ENCODE measurements at places on chromosomes 2 and 18. TPM values are rescaled to one million over a fixed set of nuclear protein-coding genes. Genes with fewer than 3 reads are reported as not detected.

DNA sequence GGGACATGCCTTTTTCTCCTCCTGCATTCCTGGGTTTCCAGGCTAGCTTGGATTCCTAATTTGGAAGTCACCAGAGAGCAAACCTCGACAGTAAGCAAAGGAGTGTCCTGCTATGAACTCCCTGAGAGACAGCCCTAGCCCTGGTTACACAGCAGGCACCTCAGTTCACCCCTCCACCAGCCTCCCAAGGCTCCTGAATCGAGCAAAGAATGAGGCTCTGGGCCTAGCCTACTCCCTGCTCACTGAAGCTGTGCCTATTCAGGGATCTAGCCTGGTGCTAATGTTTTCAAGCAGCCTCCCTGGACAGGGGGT is 66.7 kb upstream of the RMDN2 start:
- DNase-seq = peak; percentile 46

- no peak for DNase-seq
Measured at GRCh38 chr2:201130524-201131186, 14.7 kb downstream of the CFLAR start.

Gene TEX44
- not detected for total RNA-seq

GRCh38 chr2:7773362-7774360 is 856.4 kb downstream of the RNF144A start:
- DNase-seq = no peak

DNA sequence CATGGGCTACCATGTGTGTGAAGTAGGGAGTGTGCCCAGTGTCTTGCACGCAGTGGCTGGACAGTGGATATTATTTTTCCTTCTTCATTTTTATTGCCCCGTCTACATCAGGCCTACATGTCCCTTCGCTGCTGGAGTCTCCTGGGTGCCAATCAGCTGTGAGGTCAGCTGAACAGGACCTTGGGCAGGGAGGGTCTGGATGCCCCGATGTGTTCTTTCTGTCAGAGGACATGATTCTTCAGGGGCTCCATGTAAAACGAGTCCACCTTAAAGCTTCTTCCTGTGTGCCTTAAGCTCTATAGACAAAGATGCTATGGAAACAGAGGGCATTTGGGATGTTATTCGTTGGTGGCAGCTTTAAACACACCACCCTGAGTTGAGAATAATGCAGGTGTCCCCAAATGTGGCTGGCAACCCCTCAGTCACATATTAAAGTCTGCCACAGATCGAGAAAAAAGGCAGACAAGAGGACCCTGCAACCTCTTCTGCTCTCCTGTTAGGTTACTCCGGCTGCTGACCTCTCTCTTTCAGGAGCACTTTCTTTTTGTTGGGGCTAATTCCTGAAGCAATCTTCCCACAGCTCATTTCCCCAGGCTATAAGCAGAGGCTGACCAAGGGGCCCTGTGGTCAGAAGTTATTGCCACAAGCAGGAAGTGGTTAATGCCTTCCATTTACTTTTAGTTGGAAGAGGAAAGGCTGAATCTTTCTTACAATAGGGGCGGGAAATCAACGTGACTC is 20.0 kb downstream of the GREB1 start:
- DNase-seq = no peak

Gene PRSS56
- total RNA-seq = not detected

Gene MPV17
- total RNA-seq = 60.0 TPM

GRCh38 chr2:152499331-152499816 is 164.4 kb downstream of the FMNL2 start:
- no peak for DNase-seq

GRCh38 chr2:10159086-10159485 is 36.5 kb downstream of the RRM2 start:
- DNase-seq = no peak

GRCh38 chr18:56861244-56861643 is 210.1 kb downstream of the WDR7 start:
- DNase-seq = no peak

GRCh38 chr2:190023860-190024259 is 38.7 kb downstream of the MSTN start:
- no peak for DNase-seq

GRCh38 chr2:136399667-136400289 is 281.8 kb upstream of the CXCR4 start:
- no peak for DNase-seq
